ENCODE measurements at places on chromosomes 3 and 15. TPM values are rescaled to one million over a fixed set of nuclear protein-coding genes. Genes with fewer than 3 reads are reported as not detected.

Gene ST6GAL1
- polyA plus RNA-seq, result 126 TPM

Gene ADAM10
- 110 TPM for polyA plus RNA-seq

Gene SH2D7
- 2.6 TPM for polyA plus RNA-seq

Gene CFAP161
- 0.25 TPM for polyA plus RNA-seq

Gene IP6K1
- polyA plus RNA-seq, result 27.1 TPM

Gene SLC25A20
- 54.7 TPM for polyA plus RNA-seq

Gene SV2B
- polyA plus RNA-seq, result 2.4 TPM

Gene C3orf22
- 0.63 TPM for polyA plus RNA-seq

Gene RPL22L1
- polyA plus RNA-seq, result 94.4 TPM

Gene TTC21A
- polyA plus RNA-seq, result 5.8 TPM

Gene HGD
- polyA plus RNA-seq, result 28.7 TPM

Gene RAMAC
- 30.1 TPM for polyA plus RNA-seq

Gene TERC
- 1.1 TPM for polyA plus RNA-seq

Gene GOLGA8T
- polyA plus RNA-seq, result 0.75 TPM

Gene ATR
- polyA plus RNA-seq, result 18.6 TPM

Gene SLC51B
- 20.2 TPM for polyA plus RNA-seq

Gene AADACL2
- polyA plus RNA-seq, result 0.01 TPM

Gene GP9
- polyA plus RNA-seq, result 0.18 TPM

Gene FAM3D
- polyA plus RNA-seq, result 6.2 TPM

Gene MYH15
- polyA plus RNA-seq, result 1.0 TPM

Gene MED12L
- 5.4 TPM for polyA plus RNA-seq

Gene SUSD5
- 1.2 TPM for polyA plus RNA-seq

Gene LEO1
- 21.0 TPM for polyA plus RNA-seq

Gene GABRB3
- 5.1 TPM for polyA plus RNA-seq

Gene GPR27
- 2.6 TPM for polyA plus RNA-seq

Gene GOLGA6L9
- polyA plus RNA-seq, result 10.7 TPM

Gene RHCG
- 0.12 TPM for polyA plus RNA-seq

Gene KLHL40
- 0.25 TPM for polyA plus RNA-seq

Gene MRPS11
- polyA plus RNA-seq, result 40.8 TPM

Gene THPO
- polyA plus RNA-seq, result 1.9 TPM

Gene CKMT1A
- polyA plus RNA-seq, result 13.0 TPM

Gene PAQR9
- 0.13 TPM for polyA plus RNA-seq

Gene CDAN1
- 18.0 TPM for polyA plus RNA-seq

All from large intestine (tissue), 12 donors.